BJ (cell line): ENCODE measurements at places on chromosomes 6 and 20.
A peak's percentile ranks its signal among the peaks of the same experiment; 100 is the strongest.

DNA sequence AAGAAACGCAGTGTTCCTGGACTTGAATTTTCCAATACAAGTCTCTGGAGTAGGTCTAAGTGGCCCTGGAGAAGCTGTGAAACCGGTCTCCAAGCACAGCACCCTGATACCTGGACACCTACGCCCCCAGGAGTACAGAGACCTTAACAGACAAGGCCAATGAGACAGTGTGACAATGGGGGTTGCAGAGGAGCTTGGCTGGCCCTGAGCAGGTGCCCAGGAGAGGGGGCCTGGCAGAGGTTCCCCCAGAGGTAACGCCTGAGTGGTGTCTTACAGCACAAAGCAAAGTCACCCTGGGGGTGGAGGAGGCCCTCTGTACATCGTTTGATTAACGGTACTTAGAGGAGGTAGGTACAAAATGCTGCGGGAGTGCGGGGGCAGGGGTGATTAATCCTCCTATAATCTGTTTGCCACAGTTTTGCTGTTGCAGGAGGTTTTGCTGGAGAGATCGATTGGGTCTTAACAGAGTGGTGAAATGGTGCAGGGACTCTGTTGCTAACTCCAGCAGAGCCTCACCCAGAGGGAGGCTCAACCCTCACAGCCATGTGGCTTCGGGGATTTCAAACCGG lies 37.3 kb upstream of the APCDD1L start:
- DNase-seq: no peak

GRCh38 chr6:98452685-98453084 lies 381.7 kb upstream of the POU3F2 start:
- no peak for DNase-seq

DNA sequence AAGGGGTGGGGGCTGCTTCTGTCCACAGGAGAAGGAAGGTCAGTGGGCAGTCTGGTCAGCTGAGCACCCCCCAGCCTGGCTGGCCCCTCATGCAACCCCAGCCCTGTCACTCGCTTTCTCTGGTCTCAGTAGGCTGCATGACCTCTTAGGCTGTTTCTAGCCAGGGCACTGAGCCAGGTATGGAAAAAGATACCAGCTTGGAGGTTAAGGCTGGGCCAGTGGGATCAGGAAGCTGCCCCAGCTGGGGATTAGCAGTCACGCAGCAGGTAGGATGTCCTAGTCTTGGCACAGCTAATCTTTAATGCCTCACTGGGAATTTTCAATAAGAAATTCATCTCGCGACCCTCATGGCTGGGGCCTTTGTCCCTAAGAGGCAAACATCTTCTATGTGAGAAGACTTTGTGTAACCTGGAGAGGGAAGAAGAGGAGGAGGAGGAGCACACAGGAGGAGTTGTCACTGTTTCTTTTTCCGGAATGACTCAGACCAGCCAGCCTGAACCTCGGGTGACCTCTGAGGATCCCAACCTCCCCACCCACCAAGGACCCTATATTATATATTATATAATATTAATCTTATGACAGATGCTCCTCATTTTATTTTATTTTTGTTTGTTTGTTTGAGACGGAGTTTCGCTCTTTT lies 2.4 kb upstream of the BPIFA2 start:
- no peak for DNase-seq

DNA sequence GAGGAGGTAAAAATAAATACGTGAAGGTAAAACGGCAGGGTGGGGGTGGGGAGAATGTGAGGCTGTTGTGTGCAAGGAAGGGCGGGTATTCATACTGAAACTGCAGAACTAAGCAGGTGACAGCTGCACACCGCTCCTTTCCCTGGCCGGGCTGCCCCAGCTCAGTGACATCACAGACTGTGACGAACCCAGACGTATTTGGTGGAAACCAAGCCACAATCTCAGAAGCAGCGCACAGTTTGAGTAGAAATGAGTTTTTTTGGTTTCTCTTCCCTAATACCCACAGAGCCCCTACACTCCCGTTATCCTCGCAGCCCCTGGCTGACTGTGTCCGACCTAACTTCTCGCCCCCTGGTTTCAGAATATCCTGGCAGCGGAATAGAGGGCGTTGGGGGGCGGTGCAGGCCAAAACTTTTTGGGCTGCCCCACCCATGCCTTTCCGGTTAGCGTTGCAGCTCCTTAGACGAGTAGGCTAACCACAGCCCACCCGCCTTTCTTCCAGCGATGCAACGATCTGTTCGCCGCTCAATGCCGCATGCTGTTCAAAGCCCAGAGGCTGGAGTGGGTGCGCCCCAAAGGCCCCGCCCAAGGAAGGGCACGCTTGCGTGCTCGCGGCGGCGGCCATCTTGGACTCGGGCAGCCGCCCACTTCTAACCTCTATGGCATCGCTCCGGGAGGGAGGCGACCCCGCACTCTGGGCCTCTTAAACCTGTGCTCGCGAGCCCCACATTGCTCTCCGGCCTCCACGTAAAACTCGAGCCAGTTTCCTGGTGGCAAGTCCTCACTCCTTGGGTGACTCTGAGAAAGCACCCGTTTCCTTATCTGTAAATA lies 9.1 kb downstream of the BAK1 start:
- DNase-seq: no peak

DNA sequence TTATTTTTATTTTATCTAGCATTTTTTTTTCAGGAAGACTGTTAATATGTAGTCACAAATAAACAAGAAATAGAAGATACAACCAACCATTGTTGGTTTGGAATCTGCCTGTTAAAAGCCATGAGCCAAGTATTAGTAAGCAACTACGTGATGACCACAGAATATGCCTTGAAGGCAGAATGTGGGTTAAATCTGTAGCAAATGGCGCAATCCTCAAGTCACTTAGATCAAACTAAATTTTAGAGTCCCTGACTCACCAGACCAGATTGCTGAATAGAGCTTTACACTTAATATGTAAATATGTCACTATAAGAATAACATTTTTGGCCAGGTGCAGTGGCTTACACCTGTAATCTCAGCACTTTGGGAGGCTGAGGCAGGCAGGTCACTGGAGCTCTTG lies 800.1 kb upstream of the CITED2 start:
- peak; percentile 97 for DNase-seq

GRCh38 chr6:160998766-160999165 lies 7.2 kb downstream of the MAP3K4 start:
- DNase-seq: no peak

DNA sequence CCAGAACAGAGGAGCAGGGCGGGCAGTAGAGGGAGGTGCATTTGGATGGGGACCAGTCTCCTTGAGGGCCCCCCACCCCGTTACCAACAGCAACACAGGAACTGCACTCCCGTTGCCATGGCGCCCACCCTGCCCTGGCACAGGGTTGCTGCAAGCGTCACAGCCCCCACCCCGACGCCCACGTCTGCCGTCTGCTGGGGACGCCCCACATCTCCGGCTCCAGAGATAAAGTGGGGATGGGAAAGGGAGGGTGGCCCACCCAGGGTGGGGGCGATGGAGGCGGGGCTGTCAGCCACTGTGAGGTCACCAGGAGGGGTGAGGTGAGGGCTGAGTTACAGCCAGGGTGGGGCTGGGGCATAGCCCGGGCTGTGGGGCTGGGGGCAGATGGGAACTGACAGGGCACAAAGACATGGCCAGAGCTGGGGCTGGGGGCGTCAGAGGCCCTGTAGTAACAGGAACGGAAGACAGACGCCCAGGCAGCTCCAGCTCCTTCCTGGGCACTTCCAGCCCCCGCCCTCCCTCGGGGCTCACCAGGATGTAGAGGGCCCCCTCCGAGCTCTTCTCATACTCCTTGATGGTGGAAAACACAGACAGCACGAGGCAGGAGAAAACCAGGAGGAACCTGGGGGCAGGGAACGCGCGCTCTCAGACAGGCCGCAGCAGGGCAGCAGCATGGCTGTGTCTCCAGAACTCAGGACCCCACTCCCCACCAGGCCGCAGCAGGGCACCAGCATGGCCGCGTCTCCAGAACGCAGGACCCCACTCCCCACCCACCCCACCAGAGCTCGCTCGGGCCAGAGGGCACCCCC lies 26.0 kb downstream of the KCNQ2 start:
- DNase-seq: no peak

GRCh38 chr6:123806561-123806960 lies 2.9 kb downstream of the NKAIN2 start:
- no peak for DNase-seq

GRCh38 chr6:84074988-84075781 lies 41.6 kb downstream of the MRAP2 start:
- DNase-seq: no peak

DNA sequence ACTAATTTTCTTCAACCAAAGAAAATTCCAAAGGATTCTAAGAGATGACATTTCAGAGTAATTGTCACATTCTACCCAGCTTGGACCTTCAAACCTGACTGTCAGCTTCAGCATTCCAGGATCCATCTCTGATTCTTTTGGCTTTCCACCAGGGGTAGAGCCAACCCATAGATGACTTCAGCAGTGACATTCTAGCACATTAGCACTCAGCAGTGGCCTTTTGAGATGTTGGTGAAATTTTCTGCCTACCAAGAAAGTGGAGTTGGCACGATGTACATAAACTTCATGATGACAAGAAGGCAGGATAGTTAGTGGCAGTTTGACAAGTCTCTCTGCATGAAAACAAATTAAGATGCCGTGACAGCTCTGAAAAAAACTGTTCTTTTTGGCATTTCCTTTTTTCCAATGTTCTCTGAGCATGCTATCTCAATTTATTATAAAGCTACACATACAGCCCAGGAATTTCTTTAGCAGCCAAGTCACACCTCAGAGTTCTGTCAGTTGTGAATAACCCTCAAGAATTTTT lies 466.5 kb upstream of the RNF217 start:
- no peak for DNase-seq

DNA sequence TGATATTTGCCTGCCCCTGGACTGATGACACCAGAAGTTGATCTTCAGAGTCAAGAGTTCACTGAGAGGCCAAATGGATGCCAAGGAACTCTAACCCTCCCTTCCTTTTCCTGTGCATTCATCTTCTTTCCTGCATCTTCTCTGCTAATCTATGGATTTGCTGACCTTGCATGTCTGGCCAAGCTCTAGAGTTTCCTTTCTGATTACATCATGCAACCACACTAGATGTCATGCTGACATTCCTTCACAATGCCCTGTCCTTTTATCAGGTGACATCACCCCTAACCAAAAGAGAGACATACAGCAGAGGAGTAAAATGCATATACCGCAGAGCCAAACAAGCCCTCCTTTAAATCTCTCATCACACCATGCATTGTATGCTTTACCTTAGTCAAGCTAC lies 487.6 kb downstream of the TFAP2A start:
- no peak for DNase-seq

GRCh38 chr20:46118481-46119020 lies 437 bp downstream of the CD40 start:
- no peak for DNase-seq

- DNase-seq: no peak
Measured at GRCh38 chr6:149059557-149059956, 258.0 kb upstream of the TAB2 start.

GRCh38 chr6:49626811-49627210 lies 9.8 kb downstream of the RHAG start:
- no peak for DNase-seq

GRCh38 chr6:570825-571224 lies 86.1 kb downstream of the HUS1B start:
- DNase-seq: no peak

- no peak for DNase-seq
Measured at GRCh38 chr6:4636191-4636880, 139.9 kb upstream of the CDYL start.

GRCh38 chr6:92364948-92365541 lies 1054.3 kb downstream of the EPHA7 start:
- DNase-seq: no peak

DNA sequence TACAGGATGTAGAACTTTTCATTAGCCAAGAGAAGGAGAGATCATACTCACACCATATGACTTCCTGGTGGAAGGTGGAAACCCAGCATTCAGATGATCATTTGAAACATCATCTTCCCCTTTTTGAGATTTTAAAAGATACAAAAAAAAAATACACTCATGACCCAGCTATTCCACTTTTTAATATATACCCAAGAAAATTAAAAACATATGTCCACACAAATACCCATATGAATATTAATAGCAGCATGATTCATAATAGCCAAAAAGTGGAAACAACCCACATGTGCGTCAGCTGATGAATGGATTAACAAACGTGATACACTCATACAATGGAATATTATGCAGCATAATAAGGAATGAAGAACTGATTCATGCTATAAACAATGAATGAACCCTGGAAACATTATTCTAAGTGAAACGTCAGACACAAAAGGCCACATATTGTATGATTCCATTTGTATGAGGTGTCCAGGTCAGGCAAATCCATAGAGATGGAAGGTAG lies 130.0 kb upstream of the SGK1 start:
- peak; percentile 85 for DNase-seq

DNA sequence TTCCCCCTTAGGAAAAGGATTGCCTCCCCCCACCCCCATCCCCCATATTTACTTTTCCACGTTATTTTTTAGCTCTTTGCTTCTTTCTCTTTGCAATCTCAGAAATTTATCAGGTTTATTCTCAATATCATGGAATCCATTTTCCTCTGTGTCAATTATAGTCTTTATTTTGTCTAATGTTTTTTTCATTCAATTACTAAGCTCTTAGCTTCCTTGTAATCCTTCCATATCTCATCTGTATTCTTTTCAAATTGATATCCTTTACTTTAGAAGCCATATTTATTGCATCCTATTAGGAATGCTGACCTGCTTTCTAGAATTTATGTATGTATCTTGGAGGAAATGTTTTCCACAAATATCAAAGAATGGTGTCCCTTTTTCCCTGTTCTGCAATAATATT lies 39.3 kb downstream of the TMC2 start:
- DNase-seq: no peak

- DNase-seq: no peak
Measured at GRCh38 chr20:44398335-44398734, 42.8 kb downstream of the HNF4A start.

DNA sequence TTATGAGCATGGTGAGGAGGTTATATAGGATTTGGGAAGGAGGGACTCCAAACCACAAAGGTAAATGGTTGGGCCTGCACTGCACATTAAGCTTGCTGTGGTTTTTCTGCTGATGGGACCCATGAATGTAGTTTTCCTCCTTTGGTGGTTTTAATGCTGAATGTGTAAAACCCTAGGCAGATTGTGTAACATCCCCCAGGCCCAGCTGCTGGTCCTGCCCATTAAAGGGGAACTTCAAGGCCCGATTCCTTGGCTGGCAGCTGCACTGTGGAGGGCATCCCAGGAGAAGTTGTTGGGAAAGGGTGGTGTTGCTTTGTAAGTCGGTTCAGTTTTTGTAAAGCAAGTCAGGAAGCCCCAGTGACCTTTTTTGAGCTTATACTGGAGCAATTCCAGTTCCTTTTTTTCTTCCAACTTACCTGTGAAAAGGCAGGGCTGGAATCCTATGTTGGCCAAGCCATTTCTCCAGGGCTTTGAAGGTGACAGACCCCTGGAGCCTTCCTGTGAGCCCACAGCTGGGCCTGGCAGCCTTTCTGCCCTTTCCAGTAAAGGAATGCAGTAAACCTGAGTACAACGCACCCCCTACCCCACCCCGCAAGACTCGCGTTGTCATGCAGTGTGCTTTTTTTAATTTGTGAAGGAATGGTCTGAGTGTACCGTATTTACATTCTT lies 43.1 kb upstream of the NAA20 start:
- DNase-seq: peak; percentile 51

- DNase-seq: no peak
Measured at GRCh38 chr6:73538116-73538779, 17.4 kb upstream of the EEF1A1 start.

GRCh38 chr20:25491446-25492038 lies 84.1 kb downstream of the GINS1 start:
- no peak for DNase-seq
